ENCODE measurements at places on chromosomes 3 and 15.

DNA sequence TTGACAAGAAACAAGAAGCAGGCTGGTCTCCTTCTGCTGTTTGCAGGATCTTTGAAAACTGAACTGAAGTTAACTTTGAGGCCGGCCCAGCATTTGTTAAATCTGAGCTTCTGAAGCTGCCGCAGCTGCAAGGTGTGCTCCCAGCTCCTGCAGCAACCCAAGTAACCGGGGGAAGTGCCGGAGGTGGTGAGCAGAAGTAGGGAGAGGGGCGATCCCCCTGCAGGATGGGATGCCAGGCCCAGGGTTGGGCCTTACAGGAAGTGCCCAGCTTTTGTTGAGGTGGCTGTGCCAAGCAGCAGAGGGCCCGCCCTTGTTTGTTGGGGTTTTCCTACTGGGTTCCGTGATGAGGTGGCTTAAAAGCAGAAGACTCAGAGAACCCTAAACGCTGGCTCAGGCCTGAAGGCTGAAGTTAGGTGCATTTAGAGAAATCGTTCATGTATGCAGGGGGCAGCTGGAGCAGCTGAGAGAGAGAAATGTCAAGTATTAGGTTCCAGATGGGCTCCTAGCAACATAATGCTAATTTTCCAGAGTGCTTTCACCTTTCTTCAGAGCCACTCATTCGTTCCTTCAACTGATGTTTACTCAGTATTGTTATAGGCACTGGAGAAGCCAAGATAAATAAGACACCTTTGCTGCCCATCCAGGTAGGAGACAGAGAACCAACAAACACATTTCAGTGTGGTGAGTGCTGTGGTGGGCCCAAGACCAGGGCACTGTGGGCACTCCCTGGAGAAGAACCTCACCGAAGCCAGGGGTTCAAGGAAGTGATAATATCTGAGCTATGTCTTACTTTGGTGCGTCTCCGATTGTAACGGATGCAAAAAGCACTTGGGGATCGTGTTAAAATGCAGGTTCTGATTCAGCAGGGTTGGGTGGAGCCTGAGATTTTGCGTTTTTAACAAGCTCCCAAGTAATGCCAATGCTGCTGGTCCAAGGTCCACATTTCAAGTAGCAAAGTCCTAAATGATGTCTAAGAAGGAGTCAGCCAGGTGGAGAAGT is 42.2 kb upstream of the PLCL2 start:
- DNase-seq: peak; percentile 26

DNA sequence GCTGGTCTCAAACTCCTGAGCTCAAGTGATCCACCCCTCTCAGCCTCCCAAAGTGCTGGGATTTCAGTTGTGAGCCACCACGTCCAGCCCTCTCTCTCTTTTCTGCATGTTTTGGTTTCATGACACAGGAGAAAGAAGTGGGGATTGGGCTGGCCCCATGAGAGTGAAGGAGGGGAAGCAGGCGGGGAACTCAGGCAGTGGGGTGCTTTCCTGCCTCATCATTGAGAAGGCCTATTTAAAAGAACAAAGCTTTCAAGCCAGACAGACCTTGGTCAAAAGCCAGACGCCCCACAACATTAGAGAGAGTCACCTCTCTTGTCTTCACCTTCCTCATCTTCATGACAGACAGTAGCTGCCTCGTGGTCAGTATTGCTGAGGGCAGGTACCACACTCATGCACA is 15.9 kb downstream of the PSTPIP1 start:
- DNase-seq: no peak

- DNase-seq: no peak
These were observed 244.5 kb downstream of the FOXP1 start for GRCh38 chr3:71339049-71339448.

DNA sequence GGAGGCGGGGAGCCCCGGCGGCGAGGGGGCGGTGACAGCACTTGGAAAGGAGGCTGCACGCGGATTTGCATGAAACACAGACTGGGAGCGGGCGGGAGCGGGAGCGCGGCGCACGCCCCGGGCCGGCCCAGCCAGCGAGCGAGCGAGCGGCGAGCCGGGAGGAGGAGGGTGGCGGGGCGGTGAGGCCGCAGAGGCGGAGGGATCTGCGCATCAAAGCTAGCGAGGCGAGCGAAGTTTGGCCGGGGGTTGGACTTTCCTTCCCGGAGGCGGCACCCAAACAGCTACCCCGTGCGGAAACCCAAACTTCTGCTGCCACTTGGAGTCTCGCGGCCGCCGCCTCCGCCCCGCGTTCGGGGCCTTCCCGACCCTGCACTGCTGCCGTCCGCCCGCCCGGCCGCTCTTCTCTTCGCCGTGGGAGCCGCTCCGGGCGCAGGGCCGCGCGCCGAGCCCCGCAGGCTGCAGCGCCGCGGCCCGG is at the start of gene SMAD3:
TSS of gene SMAD3 (plus strand) at position 72 of the 475 bp plus-strand sequence. CDS start 553 bp downstream, outside the sequence.
- peak; percentile 29 for DNase-seq

GRCh38 chr3:51429138-51429537 is 38.1 kb downstream of the RBM15B start:
- DNase-seq: no peak

DNA sequence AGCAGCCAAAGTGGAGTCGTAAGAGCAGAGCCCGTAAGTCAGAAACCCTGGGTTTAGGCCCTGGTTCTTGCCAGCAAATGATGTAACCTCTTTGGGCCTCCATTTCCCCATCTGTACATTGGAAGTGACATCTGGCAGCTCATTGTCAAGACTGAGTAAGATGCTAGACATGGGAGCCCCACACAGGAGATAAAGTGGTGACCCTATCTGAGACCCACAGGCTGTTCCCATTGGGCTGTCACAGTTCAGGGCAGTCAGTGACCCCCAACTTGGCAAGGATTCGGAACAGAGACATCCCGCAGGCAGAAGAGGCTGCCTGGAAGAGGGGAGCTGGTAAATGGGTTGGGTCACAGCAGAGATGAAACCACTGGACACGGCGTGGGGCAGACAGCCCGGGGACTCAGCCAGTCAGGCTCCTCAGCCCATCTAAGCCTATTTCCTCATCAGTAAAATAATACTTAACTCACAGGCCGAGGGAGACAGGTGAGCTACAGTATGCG is 1.8 kb downstream of the CLN6 start:
- DNase-seq: no peak

- DNase-seq: no peak
These were observed 401.7 kb downstream of the NLGN1 start for GRCh38 chr3:173799060-173799816.

GRCh38 chr3:27095553-27096222 is 273.5 kb downstream of the NEK10 start:
- no peak for DNase-seq

- DNase-seq: no peak
These were observed 3.2 kb downstream of the AKAP13 start for GRCh38 chr15:85383470-85384148.

DNA sequence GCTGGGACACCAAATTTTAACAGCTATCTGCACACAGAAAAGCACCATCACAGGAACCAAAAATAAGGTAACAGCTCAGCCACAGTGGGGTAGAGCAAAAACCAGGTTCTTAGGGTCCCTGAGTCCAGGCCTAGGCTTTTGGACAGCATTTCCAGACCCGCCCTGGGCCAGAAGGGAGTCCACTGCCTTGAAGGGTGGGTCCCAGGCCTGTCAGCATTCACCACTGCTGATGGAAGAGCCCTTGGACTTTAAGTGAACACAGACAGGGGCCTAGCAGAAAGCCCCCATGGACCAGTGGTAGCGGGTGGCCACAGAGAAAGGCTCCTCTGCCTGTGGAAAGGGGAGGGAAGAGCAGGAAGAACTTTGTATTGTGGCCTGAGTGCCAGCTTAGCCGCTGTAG is 56.4 kb downstream of the PLCH1 start:
- DNase-seq: no peak

- no peak for DNase-seq
These were observed 328.1 kb downstream of the LRTM1 start for GRCh38 chr3:54599716-54600115.

DNA sequence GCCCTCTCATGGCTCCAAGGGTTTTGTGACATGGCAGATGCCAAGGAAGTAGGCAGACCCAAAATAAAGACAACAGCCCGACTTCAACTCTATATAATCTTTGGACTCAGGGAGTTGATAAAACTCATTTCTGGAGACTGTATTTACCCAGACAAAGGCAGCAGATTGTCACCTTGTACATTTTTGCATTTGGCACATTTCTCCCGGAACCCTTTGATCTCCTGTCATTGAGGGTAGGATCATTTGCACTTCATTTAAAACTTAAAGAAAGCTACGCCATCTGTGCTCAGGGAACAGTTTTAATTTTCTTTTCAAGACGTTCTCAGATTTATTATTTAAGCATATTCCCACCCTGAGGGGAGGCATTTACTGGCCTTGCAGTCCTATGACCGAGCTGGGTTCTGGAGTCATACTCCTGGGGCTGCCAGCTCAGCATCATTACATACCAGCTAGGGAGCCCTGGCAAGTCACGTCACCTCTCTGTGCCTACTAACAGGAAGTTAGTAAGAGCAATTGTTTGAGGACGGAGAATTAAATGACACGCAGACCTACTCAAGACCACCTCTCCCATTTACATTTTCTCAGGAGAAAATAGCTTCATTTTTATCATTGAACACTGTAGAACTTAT is 5.9 kb downstream of the CDCP1 start:
- DNase-seq: no peak

- DNase-seq: no peak
These were observed 1.5 kb upstream of the HEG1 start for GRCh38 chr3:125057186-125057850.

DNA sequence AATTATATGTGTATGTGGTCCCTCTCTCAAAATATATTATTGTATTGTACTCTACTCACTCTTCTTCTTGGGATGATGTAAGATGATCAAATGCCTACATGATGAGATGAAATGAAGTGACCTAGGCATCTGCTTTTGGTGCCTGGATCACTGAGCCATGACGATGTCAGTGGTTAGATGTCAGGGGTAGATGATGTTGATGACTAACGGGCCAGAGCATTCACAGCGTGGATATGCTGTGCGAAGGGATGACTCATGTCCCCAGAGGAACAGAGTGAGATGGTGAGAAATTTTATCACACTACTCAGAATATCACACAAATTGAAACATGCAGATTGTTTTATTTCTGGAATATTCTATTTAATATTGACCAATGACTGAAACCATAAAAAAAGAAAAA is 233.9 kb upstream of the CADM2 start:
- DNase-seq: no peak

- DNase-seq: no peak
These were observed 64.8 kb upstream of the SLCO2A1 start for GRCh38 chr3:134094491-134094890.

GRCh38 chr15:50484781-50485180 is 60.6 kb downstream of the USP8 start:
- no peak for DNase-seq

DNA sequence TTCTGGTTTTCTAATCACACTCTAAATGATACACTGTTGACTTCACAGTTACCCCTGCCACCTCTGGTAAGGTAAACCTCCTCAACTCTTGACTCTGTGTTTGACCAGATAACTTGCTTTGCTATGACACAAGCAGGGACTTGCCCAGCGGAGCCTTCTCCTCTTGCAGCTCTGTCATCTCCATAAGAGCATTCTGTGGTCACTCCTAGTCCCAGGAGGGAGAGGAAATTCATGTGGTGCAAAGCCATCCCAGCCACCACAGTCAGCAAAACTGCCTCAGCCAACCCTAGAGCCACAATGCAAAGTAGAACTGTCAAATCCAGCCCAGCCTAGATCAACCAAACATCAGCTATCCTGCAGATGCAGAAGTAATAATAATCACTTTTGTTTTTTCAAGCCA is 144.7 kb upstream of the GADL1 start:
- DNase-seq: no peak

GRCh38 chr15:27744641-27745040 is 354.5 kb downstream of the OCA2 start:
- no peak for DNase-seq

- DNase-seq: no peak
These were observed 217.3 kb downstream of the SNRPN start for GRCh38 chr15:25171856-25172687.

DNA sequence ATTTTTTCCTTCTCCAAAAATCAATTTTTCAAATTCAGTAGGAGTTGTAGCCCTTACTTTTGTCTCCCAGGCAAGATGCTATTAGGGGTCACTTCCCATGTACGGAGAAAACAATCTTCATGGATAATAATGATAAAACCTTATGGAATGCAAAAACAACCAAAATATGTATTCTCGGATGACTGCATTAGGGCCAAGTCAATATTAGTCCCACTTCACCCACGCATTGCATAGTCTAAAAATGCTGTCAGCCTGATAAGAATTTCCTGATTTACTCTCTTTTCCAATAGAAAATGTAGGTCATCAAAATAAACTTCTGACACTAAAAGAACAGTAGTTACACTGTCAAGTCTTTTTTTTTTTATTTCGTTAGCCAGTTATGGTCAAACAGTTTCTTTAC is 2.7 kb downstream of the VGLL3 start:
- no peak for DNase-seq

GRCh38 chr3:125194849-125195601 is 17.5 kb downstream of the SLC12A8 start:
- DNase-seq: no peak

DNA sequence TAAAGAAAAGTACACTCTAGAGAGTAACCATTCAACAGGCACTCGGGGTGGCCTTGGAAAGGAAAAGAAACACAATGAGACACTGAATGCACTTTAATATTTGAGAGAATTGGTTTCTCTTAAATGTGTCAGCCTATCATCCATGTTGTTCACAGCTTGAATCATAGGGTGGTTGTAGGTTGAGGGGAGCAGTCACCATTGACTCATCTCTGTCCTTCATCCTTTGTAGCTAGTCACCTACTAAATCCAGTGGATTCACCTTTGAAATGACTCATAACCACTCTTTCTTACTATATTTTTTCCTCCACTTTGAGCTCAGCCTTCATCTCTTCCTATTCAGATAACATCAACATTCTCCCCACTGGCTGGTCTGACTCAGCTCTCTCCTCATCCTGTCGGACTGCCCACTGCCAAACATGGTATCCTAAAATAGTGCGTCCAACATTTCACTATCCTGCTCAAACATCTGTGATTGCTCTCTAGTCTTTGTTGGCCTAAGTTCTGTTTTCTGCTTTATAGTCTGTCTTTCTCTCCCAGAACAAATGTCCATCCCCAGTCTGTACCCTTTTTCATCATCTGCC is 182.7 kb upstream of the GADL1 start:
- no peak for DNase-seq

DNA sequence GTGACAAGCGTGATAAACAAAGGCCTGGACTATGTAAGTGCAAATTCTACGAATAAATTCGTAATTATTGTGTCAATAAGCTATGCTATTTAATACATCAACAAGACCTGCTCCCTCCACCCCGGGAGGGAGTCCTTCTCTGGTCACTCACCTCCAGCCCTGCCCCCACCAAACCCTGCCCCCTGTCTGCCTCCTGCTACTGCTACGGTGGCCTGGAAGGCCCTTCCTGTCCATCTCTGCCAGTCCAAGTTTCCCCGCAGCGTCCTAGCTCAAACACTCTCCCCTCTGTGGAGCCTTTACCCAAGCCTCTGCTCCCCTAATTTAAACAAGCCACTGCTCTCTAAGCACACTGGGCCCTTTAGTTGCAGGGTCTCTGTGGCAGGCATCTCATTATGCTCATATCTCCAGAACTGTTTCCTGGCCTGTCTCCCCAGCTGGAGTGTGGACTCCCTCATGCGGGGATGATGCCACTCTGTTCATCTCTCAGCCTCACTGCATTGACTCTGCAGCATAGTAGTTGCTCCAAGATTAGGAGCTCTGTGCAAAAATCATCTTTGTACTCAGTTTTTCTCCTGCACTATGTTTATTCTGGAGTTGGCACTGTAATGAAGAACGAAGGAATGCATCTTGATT is 241.2 kb downstream of the NTRK3 start:
- DNase-seq: no peak

GRCh38 chr3:87810452-87811016 is 248.3 kb downstream of the CGGBP1 start:
- DNase-seq: no peak
